Spleen (tissue), 13 donors: ENCODE measurements at places on chromosomes 7 and 10. TPM values are rescaled to one million over a fixed set of nuclear protein-coding genes. Genes with fewer than 3 reads are reported as not detected.

NEUROG3 gene
- not detected for polyA plus RNA-seq

IL15RA gene
- polyA plus RNA-seq: 13.8 TPM

ATOH7 gene
- 0.04 TPM for polyA plus RNA-seq

KCNH2 gene
- polyA plus RNA-seq: 2.5 TPM

ACSM6 gene
- not detected for polyA plus RNA-seq

PNLIP gene
- 0.20 TPM for polyA plus RNA-seq

TFR2 gene
- 1.7 TPM for polyA plus RNA-seq

GRCh38 chr7:106681815-106682495, 21.0 kb upstream of the CCDC71L start:
- no peaks in the 10 kb centered on the region for H3K36me3 ChIP-seq
- DNase-seq: no peak
- H3K27ac ChIP-seq: no peak overlapping the region
- H3K4me1 ChIP-seq: peaks cover 8% of the 10 kb centered on the region
- no peaks in the 10 kb centered on the region for H3K27me3 ChIP-seq

GRCh38 chr7:95840953-95841950, 68.9 kb downstream of the DYNC1I1 start:
- no peak for DNase-seq
- H3K27ac ChIP-seq: no peak overlapping the region
- H3K4me3 ChIP-seq: no peak overlapping the region

GRCh38 chr7:3277604-3278572, 23.2 kb upstream of the SDK1 start:
- H3K27ac ChIP-seq: no peak overlapping the region
- no peak overlapping the region for H3K4me3 ChIP-seq
- no peaks in the 10 kb centered on the region for H3K27me3 ChIP-seq
- H3K4me1 ChIP-seq: no peaks in the 10 kb centered on the region
- DNase-seq: no peak

- H3K4me1 ChIP-seq: no peaks in the 10 kb centered on the region
- no peaks in the 10 kb centered on the region for H3K27me3 ChIP-seq
- no peak overlapping the region for H3K27ac ChIP-seq
- no peaks in the 10 kb centered on the region for H3K36me3 ChIP-seq
- no peak for DNase-seq
These were observed 178.8 kb upstream of the PFKP start for GRCh38 chr10:2888403-2889004.

- H3K27ac ChIP-seq: no peak overlapping the region
- peaks cover 6% of the 10 kb centered on the region for H3K4me1 ChIP-seq
- no peaks in the 10 kb centered on the region for H3K27me3 ChIP-seq
- DNase-seq: no peak
- no peak overlapping the region for H3K4me3 ChIP-seq
These were observed 9.7 kb upstream of the FHIP2A start for GRCh38 chr10:114811862-114812261.

DNA sequence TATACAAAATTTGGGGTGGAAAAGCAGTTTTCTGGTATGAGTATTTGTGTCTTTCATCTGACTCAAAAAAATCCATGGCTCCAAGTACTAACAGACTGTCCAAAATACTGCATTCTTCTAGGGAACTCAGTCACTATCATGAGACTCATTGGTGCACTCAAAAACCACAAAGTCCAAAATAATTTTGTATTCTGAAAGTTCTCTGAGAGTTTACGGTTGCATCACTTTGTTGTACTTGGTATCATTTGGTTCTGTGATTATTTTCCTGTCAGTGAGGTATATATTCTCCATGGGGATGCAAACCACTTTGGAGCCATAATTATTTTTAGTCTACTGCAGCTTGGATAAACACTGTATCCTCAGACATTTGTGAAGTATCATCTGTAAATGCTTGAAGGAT, 28.0 kb upstream of the CABCOCO1 start:
- H3K4me3 ChIP-seq: no peak overlapping the region

GRCh38 chr7:68679459-68680234, 918.6 kb upstream of the AUTS2 start:
- H3K36me3 ChIP-seq: no peaks in the 10 kb centered on the region
- H3K27ac ChIP-seq: no peak overlapping the region
- H3K4me3 ChIP-seq: no peak overlapping the region

DNA sequence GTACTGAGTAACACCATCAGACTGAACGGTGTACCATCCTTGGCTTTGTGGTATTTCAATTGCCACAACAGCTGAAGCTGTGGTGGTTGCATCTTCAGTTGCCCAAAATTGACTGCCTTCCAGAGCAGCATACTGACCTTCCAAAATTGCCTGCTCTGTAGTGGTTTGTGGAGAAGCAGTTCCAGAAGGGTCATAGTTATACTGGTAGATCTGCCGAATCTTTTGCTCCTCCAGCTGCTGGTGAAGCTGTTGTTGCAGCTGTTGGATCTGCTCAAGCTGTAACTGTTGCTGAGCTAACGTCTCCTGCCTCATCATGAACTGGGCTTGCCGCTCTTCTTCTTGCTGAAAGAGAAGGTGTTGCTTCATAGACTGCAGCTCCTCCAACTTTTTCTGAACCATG, 212.2 kb downstream of the PCLO start:
- no peak for DNase-seq
- no peak overlapping the region for H3K27ac ChIP-seq
- no peaks in the 10 kb centered on the region for H3K4me1 ChIP-seq
- no peaks in the 10 kb centered on the region for H3K36me3 ChIP-seq
- no peaks in the 10 kb centered on the region for H3K27me3 ChIP-seq
- H3K4me3 ChIP-seq: no peak overlapping the region

GRCh38 chr10:24963521-24964041, 11.2 kb upstream of the PRTFDC1 start:
- H3K27me3 ChIP-seq: no peaks in the 10 kb centered on the region
- no peak overlapping the region for H3K27ac ChIP-seq
- DNase-seq: no peak
- no peak overlapping the region for H3K4me3 ChIP-seq
- H3K4me1 ChIP-seq: no peaks in the 10 kb centered on the region
- H3K36me3 ChIP-seq: no peaks in the 10 kb centered on the region

DNA sequence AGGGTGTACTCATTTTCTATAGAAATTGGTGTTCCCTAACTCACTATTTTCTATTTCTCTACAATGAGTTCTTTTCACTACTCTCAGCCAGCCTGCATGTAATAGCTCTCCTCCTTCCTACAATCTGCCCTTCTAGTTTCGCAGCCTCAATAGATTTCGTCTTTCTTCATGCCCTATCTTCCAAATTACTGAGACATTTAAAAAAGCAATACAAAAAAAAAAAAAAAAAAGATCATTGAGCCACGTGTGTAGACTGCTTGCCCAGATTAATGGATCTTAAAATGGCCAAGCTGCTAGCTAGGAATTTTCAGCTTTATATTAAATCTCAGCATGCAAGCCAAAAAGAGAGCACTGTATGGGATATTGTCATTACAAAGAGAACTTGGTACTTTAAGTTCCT, 55.5 kb downstream of the ZNF277 start:
- no peak overlapping the region for H3K4me3 ChIP-seq
- no peaks in the 10 kb centered on the region for H3K36me3 ChIP-seq
- no peak for DNase-seq
- no peak overlapping the region for H3K27ac ChIP-seq
- no peaks in the 10 kb centered on the region for H3K27me3 ChIP-seq

- H3K4me1 ChIP-seq: peaks cover 6% of the 10 kb centered on the region
- no peaks in the 10 kb centered on the region for H3K36me3 ChIP-seq
- peak overlapping the region; percentile 28 for H3K27ac ChIP-seq
These were observed 16.6 kb upstream of the TMEM236 start for GRCh38 chr10:17735166-17735941.

- H3K27ac ChIP-seq: no peak overlapping the region
- H3K27me3 ChIP-seq: no peaks in the 10 kb centered on the region
- no peak overlapping the region for H3K4me3 ChIP-seq
- no peak for DNase-seq
These were observed 510.9 kb downstream of the ANKRD7 start for GRCh38 chr7:118735441-118735840.

DNA sequence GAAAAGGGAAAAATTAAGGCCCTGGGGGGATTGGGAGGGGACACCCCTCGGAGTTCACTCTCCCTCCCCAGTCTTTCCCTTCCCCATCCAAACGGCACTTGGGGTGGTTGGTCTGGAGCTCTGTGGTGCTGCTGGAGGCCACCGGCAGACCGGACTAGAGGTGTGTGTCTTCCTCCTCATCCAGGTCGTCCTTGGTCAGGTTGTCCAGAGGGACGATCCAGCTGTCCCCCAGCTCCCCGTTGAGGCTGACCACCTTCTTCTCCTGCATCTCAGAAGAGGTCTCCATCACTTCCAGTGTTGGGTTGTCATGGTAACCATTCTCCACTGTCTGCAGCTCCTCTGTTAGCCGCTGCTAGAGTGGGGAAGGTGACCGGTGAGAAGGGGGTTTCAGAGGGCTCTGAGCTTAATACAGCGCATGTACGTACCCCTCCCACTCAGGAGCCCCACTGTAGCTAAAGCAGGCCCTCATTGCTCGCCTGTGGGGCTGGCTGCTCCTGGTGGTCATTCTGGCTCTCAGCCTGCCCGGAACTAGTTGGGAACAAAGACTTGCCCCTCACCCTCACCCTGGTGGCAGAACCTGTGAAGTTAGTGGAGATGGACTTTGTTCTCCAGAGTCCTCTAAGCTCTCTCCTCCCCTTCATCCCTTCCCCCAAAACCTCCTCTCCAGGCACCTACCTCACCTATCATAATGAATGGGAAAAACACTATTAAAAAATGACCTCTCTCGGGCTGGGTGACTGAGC, 52.1 kb downstream of the PODXL start:
- H3K4me1 ChIP-seq: peaks cover 6% of the 10 kb centered on the region
- DNase-seq: no peak
- H3K27ac ChIP-seq: no peak overlapping the region
- no peaks in the 10 kb centered on the region for H3K36me3 ChIP-seq

GRCh38 chr10:128701837-128702236, 575.6 kb upstream of the MKI67 start:
- no peak for DNase-seq
- H3K27ac ChIP-seq: no peak overlapping the region
- no peak overlapping the region for H3K4me3 ChIP-seq
- H3K36me3 ChIP-seq: no peaks in the 10 kb centered on the region
- H3K27me3 ChIP-seq: no peaks in the 10 kb centered on the region

DNA sequence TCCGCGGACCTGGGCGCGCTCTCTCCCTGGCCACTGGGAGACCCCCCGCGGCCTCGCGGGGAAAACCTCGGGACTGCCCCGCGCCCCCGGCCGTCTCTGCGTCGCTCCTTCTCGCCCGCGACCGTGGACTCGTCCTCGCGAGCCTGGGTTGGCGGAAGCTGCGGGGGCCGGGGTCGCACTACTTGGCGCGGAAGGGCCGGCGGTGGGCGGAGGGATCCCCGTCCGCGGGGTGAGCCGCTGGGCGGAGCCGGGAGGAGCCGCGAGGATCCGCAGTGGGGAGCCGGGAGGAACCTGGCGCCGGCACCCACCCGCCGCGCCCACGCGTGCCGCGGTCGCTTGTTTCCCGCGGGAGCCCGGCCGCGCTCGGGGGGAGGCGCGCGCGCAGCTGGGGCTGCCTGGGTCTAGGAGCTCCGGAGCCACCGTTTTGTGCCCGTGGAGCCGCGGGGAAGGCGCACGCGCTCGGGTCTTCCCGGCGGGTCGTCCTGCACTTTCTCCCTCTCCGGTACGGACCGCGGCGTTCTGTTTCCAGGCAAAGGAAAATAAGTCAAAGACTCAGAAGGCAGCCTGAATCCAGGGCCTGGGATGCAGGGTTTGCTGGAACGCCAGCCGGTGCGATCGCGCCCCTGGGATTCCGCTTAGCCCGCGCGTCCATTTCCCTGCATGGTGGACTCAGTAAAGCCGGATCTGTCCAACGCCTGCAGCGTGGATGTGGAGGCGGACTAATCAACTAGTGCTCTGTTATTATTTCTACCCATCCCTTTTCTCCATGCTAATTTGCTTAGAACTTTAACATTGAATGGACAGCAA, 28.7 kb upstream of the KMT2C start:
- H3K4me3 ChIP-seq: peak overlapping the region; percentile 74
- H3K27me3 ChIP-seq: no peaks in the 10 kb centered on the region
- peak overlapping the region; percentile 99 for H3K27ac ChIP-seq
- H3K4me1 ChIP-seq: peaks cover 39% of the 10 kb centered on the region
- H3K36me3 ChIP-seq: no peaks in the 10 kb centered on the region

GRCh38 chr10:3805201-3805790, 20.3 kb upstream of the KLF6 start:
- H3K27ac ChIP-seq: peak overlapping the region; percentile 77
- peaks cover 87% of the 10 kb centered on the region for H3K4me1 ChIP-seq
- no peak for DNase-seq
- H3K27me3 ChIP-seq: no peaks in the 10 kb centered on the region
- H3K36me3 ChIP-seq: no peaks in the 10 kb centered on the region

GRCh38 chr10:132974886-132975830, 32.8 kb upstream of the CFAP46 start:
- peak; percentile 62 for DNase-seq
- no peak overlapping the region for H3K4me3 ChIP-seq
- no peaks in the 10 kb centered on the region for H3K4me1 ChIP-seq
- no peaks in the 10 kb centered on the region for H3K36me3 ChIP-seq
- peaks cover 56% of the 10 kb centered on the region for H3K27me3 ChIP-seq
- no peak overlapping the region for H3K27ac ChIP-seq

- DNase-seq: no peak
- H3K27ac ChIP-seq: no peak overlapping the region
- no peak overlapping the region for H3K4me3 ChIP-seq
- no peaks in the 10 kb centered on the region for H3K4me1 ChIP-seq
These were observed 235.2 kb upstream of the GRB10 start for GRCh38 chr7:51017576-51018535.

DNA sequence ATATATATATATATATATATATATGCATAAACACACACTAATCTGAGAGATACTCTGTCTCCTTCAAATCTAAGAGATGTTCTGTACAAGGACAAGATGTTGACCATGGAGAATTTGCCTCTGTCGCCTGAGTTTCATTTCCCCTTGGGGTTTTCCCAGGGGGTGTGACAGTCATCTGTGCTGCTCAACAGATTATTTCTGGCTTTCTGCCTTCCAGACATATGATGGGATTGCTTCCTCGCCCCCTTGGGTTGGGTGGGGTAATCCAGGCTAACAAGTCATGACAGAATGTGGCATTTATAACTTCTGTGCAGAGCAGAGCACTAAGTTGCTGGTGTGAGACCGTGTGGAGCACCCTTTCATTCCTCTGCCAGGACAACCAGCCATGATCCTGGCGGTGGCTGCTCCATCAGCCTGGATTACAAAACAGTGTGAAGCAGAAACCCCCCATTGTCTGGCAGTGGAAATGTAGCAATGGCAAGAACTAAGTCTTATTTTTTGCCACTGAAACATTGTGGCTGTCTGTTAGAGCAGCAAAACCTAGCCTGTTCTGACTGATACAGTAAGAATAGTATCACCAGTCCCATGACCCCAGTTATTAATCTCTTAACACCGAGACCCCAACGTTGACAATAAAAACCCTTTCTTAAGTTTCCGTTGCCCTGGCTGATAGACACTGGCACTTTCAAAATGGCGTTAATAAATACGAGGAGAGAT, 13.7 kb upstream of the USP6NL start:
- no peaks in the 10 kb centered on the region for H3K27me3 ChIP-seq
- no peak for DNase-seq
- H3K4me1 ChIP-seq: peaks cover 4% of the 10 kb centered on the region

DNA sequence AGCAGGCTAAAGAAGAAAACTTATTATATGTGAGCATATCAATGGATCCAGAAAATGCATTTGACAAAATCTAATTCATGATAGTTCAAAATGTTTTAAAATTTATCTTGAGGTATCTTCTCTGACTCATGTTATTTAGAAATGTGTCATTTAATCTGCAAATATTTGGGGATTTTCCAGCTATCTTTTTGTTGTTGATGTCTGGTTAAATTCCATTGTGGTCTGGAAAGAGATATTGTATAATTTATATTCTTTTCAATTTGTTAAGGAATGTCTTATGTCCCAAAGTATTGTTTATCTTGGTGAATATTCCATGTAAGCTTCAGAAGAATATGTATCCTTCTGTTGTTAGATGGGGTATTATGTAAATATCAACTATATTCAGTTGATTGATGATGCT, 942.5 kb downstream of the KCNMA1 start:
- no peaks in the 10 kb centered on the region for H3K27me3 ChIP-seq
- H3K36me3 ChIP-seq: no peaks in the 10 kb centered on the region
- H3K4me3 ChIP-seq: no peak overlapping the region
- H3K27ac ChIP-seq: no peak overlapping the region
- no peaks in the 10 kb centered on the region for H3K4me1 ChIP-seq
